ENCODE measurements at places on chromosomes 11 and 22.

DNA sequence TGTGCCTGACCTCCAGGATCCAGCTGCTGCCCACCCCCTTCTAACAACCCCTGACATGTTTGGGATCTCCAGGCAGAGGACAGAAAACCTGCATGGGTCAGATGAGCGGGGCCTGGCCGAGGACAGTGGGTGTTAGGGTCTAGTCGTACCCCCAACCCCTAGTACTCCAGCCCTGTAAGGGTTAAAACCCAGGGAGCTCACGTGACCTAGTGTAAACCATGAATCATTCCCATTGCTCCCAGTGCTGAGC is 89.1 kb upstream of the CRYBB3 start:
- DNase-seq: no peak

DNA sequence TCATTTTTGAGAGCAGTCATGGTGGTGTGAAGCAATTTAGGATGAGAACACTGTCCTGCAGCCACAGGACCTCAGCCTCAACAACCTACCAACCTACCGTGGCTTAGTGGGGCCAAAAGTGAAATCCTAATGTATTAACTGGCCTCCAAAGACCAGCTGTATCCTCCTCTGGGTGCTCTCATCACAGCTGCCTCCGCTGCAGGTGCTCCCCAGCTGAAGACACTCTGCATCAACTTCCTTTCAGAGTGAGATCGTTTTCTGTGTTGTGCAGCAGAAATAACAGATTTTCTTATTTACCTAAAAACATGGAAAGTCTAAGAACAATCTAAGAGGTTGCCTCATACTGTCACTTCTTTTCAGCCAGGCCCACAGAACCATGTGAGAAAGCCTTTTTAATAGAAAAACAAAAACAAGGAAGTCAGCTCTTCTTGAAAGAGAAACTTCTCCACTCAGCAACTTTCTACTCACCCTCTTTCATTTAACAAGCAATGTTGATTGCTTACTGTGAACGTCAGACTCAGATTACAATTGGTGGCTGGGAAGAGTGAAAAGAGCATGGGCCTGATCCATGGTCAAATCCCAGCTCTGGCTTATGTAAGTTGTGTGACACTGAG is 136.1 kb downstream of the TENM4 start:
- no peak for DNase-seq

DNA sequence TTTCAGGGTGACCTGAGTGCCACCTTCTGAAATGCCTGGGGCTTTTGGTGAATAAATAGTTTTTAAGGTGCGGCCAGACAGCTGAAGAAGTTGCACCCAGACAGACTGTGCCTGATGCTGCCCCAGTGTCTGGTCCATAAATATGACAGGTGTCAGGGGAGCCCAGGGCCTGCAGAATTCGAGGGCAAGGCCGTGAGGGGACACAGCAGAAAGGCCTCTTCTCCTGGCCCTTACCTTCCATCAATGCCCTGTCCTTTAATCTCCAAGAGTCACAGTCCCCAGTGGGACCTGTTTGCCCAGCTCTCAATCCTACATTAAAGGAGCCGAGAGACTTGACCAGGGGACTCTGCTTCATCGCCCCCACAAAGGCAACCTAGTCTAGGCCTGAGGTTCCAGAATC is 45.7 kb downstream of the NAT10 start:
- DNase-seq: no peak

DNA sequence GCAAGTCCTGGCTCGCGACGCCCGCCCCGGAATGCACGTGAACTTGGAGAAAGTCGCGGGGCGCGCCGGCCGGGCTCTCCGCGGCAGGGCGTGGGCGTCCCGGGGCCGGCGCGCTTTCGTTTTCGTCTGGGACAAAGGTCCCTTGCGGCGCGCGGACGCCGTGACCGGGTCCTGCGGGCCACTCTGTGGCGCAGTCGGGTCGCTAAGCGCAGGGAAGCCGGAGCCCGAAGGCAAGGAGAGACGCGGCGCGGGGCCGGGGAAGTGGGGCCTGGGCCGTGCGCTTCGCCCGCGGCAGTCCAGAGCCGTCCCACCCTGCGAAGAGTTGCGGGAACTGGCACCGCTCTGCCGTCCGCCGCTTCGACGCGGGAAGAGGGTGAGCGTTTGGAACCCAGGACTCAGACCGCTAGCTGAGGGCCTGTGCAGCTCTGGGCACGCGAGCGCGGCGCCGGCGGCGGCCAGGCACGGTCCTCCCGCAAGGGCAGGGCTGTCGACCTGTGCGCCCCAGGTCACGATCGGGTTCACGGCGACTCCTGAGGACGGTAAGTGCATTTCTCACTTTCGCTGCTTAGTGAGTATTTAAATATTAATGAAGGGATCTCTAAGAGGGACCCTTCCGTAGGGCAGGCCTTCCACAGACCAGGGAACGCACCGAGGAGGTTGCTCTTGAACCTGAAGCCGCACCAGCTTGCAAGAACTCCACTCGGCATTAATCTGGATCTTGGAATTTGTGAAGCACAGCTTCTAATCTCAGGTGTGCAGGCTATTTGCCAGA is 78.0 kb upstream of the PPARA start:
- peak; percentile 76 for DNase-seq

- no peak for DNase-seq
Observed at GRCh38 chr11:43278193-43278956, 33.4 kb upstream of the API5 start.

GRCh38 chr22:36815558-36816338 is 1.1 kb downstream of the PVALB start:
- DNase-seq: no peak
